ENCODE measurements at places on chromosomes 3 and 15.
A peak's percentile ranks its signal among the peaks of the same experiment; 100 is the strongest.

- no peak for ATAC-seq
These were observed 81.7 kb downstream of the SMAD6 start for GRCh38 chr15:66783725-66784124.

- no peak for ATAC-seq
These were observed 86.3 kb downstream of the FAM81A start for GRCh38 chr15:59524331-59524731.

DNA sequence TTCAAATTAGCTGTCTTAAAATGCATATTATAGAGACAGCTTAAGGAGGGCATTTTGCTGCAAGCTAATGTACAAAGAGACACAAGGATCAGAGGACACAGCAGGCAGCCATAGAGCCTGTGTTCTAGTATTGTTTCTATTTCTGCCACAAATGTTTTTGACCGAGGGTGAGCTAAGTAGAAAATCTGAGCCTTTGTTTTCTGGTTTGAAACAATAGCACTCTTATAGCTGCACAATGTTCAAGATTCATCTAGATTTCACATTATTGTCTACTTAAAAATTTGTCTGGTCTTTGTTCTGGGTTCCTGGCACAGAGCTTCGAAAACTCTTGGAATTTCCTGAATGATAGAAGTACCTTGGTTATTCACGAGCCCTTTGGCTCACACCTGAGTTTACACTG lies 40.0 kb upstream of the TUSC7 start:
- no peak for ATAC-seq

DNA sequence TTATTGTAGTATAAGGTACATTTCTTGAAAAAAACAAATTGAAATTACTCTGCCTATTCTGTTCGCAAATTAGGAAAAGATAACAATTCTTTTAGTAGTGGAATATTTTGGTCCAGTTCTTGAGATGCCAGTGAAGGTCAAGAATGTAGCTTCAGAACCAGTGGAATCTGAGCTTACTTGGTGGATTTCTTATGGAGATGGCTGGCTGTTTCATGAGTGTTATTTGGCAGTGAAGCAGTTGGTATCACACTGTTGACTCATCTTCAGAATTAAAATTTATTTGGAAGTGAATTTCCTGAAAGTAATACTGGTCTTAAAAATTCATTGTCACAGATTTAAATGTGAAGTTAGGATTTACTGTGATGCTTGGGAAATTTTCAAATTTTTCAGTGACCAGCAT lies 19.1 kb downstream of the RNF13 start:
- no peak for ATAC-seq

- no peak for ATAC-seq
These were observed 239.7 kb downstream of the UBE2E2 start for GRCh38 chr3:23442598-23443383.

- ATAC-seq, result no peak
These were observed 139.7 kb upstream of the COL8A1 start for GRCh38 chr3:99498550-99499234.

- no peak for ATAC-seq
These were observed 10.0 kb upstream of the SLC6A11 start for GRCh38 chr3:10806006-10806405.

DNA sequence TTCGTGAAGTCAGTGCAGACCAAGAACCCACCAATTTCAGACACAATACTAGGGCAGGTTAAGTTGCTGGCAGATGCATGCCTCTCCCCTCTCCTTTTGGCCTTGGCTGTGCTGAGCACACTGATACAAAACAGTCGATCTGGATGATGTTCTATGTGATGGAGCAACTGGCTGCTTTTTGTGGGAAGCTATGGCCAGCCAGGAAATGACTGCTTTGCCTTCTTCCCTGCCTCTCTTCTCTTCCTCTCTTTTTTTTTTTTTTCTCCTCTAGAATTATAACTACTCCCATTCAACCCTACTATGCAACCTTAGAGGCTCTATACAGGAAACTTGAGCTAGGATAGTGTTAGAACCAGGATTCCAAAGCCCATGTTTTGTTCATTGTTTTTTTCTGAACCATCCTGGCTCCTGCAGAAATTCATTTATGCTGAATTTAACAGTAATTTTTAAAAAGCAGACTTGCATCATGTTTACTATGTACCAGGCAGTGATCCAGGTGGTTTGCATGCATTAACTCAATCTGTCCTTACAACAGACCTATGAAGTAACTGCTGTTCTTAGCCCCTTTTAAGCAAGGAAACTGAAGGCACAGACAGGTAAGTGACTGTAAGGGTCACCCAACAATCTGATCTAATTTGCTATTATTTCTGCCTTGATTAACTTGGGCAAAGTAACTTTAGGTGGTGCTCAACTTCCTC lies 62.9 kb downstream of the PLD1 start:
- ATAC-seq, result no peak

DNA sequence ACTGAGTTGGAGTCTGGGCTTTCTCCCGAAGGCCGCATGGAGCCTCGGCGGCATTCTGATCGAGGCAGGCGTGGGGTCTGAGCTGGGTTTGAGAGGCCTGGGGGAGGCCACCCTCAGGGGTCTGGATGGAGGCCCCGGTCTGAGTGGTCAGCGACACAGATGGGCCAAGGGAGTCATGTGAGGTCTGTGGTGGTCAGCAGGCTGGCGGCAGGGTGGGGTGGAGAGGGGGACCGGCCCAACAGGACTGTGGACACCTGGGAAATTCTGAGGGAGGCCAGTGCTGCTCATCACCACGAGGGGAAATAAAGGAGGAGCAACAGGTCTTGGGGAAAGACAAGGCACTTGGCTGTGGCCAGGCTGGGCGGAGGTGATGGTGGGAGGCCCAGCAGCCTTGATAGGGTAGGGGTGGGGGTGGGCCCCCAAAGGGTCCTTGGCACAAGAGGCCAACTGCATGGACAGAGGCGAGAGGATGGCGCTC lies 16.2 kb downstream of the CTSH start:
- no peak for ATAC-seq

DNA sequence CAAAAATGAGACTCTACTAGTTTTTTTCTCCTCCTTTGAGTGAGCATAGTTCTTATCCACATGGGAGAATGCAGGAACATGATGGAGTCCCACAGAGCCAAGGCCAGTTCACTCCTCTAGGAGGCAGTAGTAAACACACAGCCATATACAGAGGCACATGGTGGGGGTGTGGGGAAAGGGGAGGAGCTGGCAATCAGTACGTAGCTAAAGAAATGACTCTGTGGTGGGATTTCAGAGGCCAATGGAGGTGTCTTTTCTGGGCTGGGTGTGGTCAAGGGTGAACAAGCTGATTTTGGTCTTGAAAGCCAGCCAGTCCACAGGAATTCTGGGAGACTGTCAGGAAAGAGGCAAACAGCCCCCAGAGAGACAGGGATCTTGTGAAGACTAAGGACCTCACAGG lies 6.6 kb upstream of the RAB11A start:
- ATAC-seq, result peak; percentile 43

- ATAC-seq, result no peak
These were observed 7.4 kb downstream of the HMCES start for GRCh38 chr3:129286081-129286480.

DNA sequence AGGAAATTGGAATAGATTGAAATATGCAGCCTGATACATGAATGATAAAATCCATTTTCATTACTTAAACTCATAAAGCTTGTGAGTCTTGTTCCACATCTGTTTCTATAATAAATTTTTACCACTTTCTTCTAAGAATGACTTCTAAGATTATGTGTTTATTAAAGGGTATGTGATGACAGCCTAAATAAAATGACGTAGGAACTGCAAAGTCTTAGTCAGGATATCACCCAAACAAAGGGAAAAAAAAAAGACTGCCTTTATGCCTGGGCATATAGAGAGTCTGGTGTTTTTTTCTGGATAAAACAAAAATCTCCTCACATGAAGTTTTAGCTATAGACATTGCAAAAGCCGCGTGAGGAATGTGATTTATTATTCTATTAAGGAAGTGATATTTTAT lies 844.0 kb downstream of the DIPK2A start:
- ATAC-seq, result no peak

DNA sequence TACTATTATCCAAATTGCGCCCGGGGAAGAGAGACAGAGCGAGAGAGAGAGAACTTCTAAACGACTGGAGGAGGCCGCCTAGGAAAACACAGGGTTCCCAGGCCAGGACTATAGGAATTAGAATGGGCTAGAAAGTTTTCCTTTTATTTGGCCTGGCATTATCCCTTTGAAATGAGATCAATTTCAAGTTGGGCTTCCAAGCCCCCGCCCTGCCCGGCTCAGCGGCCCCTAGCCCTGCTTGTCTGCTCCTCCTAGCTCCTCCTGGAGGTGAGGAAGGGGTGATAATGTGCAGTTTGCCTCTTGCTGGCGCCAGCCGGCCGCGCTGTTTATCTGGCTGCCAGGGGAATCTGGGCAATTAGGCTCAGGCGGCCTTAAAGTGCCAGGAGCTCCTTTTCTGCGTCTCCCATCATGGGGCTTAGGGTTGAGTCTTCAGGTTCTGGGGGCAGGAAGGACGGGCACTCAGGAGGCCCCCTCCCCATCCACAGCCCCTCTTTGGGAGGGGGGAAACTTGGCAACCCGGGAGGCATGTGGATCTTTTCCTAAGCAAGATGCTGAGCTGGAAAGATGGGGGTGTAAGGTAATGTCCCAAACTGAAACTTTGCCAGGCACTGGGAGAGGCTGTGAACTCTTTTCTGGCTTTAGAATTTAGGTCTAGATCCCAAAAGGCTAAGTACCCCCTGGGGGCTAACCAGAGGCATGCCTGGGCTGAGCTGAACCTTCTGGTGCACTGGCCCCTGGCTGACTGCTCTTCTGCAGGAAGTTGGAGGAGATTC lies 5.5 kb downstream of the SMAD6 start:
- ATAC-seq, result peak; percentile 30

DNA sequence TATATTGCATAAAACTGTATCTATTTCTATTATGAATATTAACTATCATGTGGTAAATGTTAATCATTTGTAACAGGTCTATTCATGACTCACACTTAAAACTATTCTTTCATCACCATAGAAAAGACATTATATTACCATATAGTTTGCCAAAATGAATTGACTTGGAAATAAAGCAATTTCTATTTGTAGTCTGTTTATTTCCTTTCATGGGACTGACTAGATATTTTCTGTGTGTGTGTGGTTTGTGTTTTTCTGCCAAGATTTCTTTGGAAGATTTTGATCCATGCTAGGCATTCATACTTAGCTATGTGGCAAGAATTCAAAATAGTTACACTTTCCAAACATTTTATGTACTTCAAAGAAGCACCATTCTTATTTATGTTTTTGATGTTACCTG lies 522.5 kb upstream of the AGTR1 start:
- ATAC-seq, result no peak

DNA sequence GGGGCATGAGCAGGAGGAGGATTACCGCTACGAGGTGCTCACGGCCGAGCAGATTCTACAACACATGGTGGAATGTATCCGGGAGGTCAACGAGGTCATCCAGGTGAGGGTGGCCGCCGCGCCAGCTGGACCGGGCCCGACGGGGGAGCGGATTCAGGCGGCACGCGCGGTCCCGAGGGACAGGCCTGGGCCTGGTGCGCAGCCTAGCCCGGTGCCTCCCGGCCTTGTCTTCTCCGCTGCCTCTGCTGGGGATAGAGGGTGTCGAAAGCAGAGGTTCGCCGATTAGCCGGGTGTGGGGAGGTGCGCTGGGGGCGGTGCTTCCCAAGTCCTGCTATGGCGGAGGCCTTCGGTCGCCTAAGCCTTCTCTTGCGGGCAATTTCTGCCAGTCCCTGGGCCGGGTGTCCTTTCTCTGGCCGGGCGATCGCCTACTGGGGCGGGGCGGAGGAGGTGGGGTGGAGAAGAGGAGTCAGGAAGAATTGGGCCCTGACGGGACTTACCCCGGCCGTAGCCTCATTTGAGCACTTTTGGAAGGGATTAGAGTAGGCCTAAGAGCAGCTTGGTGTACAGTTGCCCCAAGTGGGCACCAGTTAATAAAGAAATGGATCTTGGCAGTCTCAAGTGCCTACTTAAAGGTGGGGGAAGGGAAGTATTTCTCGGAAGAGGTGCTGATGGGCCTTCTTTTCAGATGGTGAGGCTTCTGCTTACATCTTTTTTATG lies 940 bp downstream of the ARIH1 start:
- peak; percentile 57 for ATAC-seq
